Body of pancreas (tissue), 4 donors: ENCODE measurements at places on chromosomes 6 and 20. TPM values are rescaled to one million over a fixed set of nuclear protein-coding genes. Genes with fewer than 3 reads are reported as not detected.

GRCh38 chr20:63881451-63882226 is 13.3 kb upstream of the DNAJC5 start:
- no peak for DNase-seq

DNA sequence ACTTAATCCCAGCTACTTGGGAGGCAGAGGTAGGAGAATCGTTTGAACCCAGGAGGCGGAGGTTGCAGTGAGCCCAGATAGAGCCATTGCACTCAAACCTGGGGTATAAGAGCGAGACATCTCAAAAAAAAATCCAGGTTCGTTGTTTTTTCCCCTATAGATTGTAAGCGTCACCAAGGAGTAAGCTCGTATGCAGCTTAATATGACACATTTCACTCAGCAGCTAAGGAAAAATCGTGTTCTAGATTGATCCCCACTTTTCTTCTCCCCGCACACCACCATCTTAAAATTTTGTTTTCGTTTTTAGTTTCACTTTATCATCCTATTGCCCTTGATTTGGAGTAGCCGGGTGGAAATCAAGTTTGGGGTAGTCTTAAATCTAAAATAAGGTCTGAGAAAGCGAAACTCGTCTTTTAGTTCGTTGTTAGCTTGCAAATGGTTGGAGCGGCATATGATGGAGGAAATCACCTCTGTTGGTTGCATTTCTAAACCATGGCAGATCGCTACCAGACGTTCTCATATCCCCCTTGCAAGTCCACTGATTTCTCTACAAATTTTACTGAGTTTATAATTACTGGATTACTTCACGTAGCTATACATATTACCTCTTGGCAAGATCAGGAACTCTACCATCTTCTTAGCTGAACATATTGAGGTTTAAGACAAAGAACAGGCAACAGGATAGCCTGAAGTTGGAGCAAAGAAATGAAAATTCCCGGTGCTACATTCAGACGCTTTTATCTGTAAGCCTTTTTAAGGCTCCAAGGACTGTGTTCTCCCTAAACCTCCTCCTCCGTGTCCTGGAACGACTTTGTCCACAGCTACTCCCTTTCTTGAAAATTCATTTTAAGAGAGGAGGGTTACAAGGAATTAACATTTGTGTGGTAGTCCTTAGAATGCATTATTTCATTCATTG is 91.1 kb upstream of the BTN3A2 start:
- DNase-seq = no peak

GRCh38 chr6:82097676-82098075 is 149.9 kb downstream of the IBTK start:
- DNase-seq = no peak

DNA sequence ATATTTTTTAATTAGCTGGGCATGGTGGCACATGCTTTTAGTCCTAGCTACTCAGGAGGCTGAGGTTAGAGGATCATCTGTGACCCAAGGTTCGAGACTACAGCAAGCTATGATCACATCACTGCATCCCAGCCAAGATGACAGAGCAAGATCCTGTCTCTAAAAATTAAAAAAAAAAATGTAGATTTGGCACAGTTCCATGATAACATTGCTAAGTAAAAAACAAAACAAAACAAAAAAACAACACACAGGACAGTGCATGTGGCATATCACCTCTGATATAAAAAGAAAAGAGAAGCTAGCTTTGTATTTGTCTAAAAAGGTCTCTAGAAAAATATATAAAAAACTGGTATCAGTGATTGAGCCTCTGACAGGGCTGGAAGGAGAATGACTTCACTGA is 24.6 kb downstream of the RNF24 start:
- DNase-seq = no peak

DNA sequence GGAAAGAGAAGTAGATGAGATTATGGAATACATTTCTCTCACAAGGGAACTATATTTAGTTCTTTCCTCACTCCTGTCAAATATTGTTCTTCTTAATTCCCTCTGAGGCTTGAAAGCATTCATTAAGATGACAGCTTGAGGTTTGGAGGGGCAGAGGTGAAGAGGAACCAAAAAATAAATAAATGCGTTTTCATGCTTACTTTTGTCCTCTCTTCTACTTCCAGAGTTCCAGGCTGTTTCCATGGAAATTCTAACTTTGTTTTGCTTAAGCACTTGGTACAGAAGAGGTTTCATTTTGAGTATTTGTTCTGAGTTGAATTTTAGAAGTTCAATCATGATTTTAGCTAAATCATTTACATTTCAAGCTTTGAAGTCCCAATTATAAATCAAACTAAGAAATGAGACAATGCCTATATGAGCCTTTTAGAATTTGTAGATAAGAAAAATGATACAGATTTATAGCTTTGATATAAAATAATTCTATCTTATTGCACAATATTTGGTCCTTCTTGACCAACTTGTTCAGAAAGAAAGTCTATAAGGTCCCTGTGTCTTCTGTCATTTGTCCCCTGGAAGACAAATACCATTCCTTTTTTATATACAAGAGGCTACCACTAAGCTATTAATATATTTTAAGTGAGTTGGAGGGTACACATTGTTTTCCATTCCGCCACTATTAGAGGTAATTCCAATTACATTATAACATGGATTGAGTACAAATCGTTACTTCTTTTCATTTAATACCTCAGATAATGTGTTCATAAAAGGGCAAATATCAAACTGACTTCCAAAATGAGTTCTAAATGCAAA is 16.3 kb downstream of the RBM24 start:
- no peak for DNase-seq

GRCh38 chr6:18509871-18510643 is 122.9 kb downstream of the RNF144B start:
- DNase-seq = no peak

GRCh38 chr6:145561095-145562072 is 173.9 kb downstream of the EPM2A start:
- no peak for DNase-seq

DNA sequence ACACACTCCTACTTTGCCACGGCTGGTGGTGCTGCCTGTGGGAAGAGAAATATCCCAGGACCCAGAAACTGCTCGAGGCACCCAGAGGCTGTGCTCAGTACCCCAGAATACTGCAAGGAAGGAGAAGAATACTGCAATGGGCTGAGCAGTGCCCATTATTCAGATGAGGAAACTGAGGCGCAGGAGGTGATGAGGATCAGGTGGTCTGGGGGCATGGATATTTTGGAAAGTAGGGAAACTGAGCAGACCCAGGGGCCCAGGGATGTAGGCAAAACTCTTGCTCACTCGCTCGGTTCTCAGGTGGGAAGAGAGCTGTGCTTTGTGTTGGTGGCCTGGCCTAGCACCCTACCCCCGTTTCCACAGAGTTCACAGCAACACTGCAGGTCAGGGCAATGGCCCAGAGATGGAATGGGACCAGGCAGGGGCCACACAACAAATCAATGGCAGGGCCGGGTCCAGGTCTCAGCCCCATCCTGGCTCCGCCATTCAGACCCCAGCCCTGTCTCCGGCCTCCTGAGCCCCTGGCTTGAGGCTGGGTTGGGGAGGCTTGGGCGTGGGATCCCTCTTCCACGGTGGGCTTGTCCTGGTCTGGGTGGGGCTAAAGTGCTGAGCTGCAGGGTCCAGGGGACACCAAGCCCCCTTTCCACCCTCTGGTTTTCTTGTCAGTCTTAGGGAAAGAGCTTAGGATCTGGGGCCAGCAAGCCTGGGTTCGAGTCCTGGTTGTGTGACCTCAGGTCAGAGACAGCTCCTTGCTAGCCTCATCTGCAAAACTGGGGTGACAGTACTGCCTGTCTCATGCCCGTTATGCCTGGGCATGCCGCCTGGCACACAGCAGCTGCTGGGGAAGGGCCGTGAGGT is 33.9 kb downstream of the SUN5 start:
- DNase-seq = no peak

GRCh38 chr6:53960311-53960710 is 150.9 kb upstream of the MLIP start:
- no peak for DNase-seq

DNA sequence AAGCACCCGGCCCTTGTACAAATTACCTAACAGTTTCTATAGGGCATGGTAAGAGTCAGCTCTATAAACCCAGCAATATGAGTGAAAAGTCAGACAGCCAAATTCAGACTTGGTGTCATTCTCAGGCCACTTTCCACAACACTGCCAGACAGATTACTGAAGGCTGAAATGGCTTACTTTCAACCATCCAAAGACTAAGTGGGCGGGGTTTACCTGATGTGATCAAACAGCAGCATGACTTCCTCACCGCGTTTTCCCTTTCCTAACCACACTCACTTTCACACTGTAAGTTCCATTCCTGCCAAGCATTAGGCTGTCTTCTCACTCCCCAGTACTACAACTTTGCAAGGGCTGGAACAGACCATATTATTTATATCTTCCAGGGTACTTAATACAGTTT is 85.9 kb downstream of the SMLR1 start:
- no peak for DNase-seq

HUS1B gene
- 19.1 TPM for total RNA-seq

E2F1 gene
- 0.66 TPM for total RNA-seq

SEL1L2 gene
- total RNA-seq = not detected

ENPP5 gene
- total RNA-seq = 8.8 TPM

FNDC1 gene
- 0.52 TPM for total RNA-seq
